Endodermal cell (in vitro differentiated cells): ENCODE measurements at places on chromosomes 3 and 15.
A peak's percentile ranks its signal among the peaks of the same experiment; 100 is the strongest.

DNA sequence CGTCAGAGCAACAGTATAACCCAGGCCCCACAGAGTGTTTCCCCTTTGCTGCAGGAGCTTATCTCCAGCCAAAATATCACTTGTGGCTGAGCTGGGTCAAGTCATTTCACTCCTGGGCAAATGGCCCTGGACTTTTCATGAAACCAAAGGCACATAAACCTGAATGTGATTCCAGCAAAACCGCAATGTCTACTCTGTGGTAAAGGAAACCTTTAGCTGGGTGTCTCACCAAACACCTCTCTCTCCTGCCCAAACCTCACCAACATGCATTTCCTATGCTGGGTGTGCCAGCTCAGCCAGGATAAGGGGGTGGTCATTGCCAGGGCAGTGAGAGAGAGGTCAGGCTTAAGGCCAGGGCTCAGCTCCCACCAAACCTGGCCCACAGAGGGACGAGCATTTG, 67.4 kb downstream of the GTPBP8 start:
- DNase-seq, result no peak

DNA sequence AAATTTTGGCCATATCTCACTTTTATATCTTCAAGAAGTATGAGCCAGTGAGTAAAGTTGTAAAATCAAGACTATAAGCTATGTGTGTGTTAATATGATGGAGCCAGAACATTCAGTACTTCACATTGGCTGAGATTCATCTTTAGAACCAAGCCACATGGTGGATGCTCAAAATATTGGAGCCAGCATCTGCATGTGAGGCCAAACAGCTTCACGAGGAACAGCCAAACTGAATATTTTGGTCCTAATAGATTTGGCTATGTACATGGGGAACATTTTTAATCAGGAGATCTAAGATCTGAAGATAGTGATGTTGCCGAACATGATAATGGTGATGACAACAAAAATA, 1089.8 kb downstream of the TUSC7 start:
- DNase-seq, result no peak

- no peak for DNase-seq
These were observed 205.9 kb upstream of the MDFIC2 start for GRCh38 chr3:70518356-70518755.

DNA sequence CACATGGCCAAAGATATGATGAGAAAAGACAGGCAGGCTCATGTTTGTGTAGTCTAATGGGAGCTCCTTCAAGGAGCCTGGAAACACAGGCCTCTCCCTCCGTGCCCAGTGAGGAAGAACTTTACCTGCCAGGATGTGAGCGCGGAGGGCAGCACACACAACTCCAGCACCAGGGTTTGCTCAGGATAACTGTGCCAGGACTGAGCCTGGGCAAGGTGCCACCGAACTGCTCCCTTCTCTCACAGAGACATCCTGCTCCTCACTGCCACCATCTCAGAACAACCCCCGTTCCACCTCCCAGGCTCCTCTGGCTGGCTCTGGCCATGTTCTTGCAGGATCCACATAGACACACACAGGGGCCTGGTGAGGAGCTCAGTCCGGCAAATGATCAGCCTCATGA, 87.4 kb downstream of the NUP210 start:
- DNase-seq, result no peak

DNA sequence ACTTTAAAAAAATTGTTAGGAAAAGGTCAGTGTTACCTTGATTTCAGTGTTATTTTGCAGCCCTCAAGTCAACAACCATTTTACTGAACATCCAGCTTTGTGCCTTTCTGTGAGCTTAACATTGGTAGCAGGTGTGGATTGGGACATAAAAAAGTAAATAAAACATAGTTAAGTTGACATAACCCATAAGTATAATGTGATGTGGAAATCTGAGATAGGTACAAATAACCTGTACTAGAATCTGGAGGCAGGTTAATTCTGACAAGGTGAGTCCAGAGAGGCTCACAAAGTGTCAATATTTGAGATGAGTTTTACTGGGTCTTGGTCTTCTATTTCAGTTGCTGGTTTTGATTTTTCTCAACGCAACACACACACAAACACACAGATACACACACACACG, 151.3 kb downstream of the LPP start:
- no peak for DNase-seq

- no peak for DNase-seq
These were observed 392.5 kb upstream of the RARB start for GRCh38 chr3:25035526-25035925.

DNA sequence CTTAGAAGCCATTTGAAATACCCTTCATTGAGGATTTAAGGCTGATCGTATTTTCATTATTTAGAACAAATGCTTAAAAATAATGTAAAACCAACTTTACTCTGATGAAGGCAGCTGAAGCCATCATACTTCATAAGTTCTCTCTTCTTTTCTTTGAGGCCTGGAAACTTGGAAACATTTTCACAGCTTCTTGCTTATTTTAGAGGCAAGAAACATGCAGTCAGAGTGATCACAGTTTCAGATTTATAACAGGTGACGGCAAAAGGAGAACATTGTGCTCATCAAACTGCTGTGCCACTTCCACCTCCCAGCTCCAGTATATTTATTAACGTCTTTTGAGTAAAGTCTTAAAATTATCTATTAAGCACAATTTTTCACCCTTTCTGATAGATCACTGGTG, 376.1 kb downstream of the PTPRG start:
- DNase-seq, result no peak

GRCh38 chr3:24388159-24388558, 106.5 kb downstream of the THRB start:
- DNase-seq, result no peak

GRCh38 chr15:53586799-53587198, 172.7 kb downstream of the WDR72 start:
- peak; percentile 95 for DNase-seq

DNA sequence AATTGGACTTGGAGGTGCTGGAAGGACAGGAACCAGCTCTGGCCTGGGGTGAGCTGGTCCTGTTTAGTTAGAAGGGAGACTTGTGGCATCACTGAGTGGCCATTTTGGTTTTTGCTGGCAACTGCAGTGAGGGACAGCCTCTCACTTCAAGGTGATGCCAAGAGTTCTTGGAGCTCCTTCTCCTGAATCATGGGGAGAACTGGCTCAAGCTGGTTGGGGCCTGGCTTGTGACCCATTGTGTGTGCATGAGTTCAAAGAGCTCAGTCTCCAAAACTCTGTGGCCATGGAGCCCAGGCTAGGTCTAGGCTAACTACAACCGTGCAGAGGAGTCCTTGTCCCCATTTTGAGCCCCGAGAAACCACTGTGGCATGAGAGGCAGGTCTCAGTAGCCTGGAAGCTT, 60.1 kb upstream of the ZNF148 start:
- no peak for DNase-seq

DNA sequence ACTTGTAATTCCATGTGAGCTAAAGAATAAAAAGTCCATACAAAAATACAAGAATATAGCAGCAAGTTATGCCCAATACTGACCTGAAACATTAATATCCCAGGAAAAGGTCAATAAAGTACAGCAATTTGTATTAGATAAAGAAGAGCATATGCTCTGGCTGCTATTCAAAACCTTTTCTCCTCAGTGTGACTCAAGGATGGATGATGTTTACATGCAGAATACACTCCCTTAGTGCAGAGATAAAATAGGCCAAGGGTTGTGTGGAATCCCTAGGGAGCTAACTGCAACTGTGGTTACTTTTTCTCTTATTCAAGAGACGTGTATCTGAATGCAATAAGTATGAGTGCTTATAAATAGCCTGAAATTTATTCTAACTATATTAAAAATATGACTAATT, 78.7 kb downstream of the SLC9A9 start:
- DNase-seq, result no peak

DNA sequence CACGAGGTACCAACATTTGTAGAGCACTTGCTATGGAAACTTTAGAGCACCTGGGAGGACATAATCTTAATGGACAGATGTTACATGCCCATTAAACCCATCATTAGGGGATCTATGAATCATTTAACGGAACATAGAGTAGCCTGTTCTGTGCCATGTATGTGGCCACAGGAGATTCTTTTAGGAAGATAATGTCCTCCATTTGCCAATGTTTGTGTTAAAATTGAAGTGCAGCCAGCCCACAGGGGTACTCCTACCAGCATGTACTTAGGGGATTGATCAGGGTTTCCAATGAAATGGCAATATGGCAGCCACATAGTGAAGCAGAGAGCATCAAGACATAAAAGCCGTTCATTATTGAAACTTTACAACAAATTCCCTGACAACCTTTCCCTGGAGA, 70.7 kb downstream of the TNIK start:
- no peak for DNase-seq

DNA sequence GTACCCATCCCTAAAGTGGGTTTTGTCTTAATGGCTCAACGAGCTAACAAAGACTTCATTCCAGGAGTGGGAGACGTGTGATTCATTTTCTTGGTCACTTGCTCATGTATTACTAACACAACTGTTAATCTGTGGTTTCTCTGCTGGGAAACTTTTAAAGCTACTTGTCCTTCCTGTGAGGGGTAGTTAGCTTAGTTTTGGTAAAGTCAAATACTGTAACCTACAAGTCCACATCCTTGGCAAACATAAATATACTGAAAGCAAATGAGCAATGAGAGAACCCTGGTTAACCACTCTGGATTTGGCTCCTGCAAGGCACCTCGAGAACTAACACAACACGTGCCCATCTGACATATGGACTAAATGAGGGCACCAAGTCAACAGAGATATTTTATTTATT, 19.9 kb downstream of the NOX5 start:
- DNase-seq, result no peak

- DNase-seq, result no peak
These were observed 37.3 kb upstream of the CDV3 start for GRCh38 chr3:133535971-133536881.

- peak; percentile 69 for DNase-seq
These were observed 112.2 kb upstream of the FAN1 start for GRCh38 chr15:30791239-30792175.

DNA sequence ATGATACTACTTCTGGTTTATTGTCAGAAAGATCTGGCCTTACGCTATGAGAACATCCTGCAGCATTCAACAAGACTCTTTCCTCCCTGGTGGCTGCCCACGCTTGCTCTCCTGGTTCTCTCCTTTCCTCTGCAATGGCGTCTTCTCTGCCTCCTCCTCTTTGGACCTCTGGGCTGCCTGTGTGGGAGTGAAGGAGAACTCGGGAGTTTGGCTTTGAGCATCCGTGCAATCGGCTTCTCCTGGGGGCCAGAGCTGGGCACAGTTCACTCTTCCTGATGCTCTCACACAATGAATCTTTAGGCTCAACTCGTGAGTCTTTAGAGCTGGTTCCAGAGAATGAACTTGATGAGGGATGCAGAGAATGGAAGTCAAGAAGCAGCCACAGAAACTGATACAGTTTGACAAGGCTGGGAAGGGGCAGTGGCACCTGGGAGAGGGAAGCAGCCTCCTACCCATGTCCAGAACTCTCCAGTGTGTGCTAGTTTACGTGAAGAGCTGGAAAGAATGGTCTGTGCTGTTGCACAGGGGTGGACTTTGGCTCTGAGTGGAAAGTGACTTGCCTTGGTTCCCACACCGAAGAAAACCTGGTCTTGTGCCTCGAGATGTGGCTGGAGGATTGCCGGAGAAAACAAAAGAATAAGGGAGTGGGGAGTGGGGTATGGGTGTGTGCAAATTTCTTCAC, 37.9 kb downstream of the RPLP1 start:
- no peak for DNase-seq

DNA sequence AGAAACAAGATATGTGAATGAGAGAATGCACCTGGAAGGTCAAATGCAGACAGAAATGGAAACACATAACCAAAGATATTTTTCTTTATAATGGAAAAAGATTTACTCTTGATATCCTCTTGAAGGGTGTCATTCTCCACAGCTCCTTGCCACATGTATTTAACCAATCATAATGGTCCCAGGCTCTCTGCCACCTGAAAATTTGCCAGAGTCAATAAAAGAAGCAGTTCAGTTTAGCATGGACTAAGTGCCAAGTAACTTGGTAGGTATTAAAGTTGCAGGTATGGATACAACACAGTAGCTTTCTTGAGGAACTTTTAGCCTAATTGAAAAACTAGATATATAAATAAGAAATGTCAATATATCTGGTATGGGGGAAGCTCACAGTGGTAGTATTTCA, 33.5 kb downstream of the TUSC7 start:
- no peak for DNase-seq

- DNase-seq, result no peak
These were observed 130.3 kb upstream of the TMC3 start for GRCh38 chr15:81504170-81504905.

- no peak for DNase-seq
These were observed 51.6 kb downstream of the MOBP start for GRCh38 chr3:39519103-39519502.

GRCh38 chr15:51793521-51794305, 35.7 kb upstream of the TMOD3 start:
- DNase-seq, result no peak

- no peak for DNase-seq
These were observed 172.2 kb downstream of the LPP start for GRCh38 chr3:188326111-188326510.

DNA sequence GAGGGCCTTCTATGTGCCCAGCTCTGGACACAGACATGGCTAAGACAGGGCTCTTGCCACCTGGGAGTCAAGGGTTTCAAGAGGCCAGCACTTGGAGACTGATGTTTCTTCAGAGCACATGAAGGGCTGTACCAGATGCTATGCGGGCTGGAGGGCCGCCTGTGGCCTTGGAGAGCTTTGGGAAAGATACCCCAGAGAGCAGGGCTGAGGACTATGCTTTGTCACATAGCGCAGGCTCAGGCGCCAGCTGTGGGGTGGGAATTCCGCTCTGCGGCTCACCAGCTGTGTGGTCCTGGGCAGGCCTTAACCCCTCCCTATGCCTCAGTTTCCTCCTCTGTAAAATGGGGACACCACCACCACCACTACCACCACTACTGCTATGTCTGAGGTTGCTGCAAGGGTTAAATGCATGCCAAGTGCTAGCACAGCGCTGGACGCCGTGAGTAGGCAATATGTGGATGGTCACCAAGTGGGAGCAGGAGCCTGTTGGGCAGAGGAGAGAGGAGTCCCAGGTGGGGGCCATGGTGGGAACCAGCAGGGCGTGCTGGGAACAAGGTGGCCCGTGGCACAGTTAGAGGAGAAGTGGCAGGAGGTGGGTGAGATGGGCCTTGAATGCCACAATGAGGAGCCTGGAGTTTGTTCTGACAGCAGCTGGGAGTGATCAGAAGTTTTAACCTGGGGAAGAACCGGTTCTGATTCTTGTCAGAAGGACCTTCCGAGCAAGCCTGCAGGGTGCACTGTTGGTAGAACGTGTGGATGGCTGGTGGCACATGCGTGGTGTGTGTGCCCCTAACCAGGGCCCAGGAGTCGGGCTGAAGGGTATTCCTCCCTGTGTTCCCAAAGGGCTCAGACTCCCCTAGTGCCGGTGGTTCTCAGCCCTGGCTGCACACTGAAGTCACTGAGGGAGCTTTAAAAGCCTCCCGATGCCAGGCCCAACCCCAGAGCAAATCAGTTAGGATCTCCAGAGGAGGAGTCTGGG, 41.7 kb downstream of the FEM1B start:
- DNase-seq, result peak; percentile 21
